GM12865 (cell line): ENCODE measurements at places on chromosomes 16 and 17.

GRCh38 chr17:17305281-17305801 lies 2.2 kb downstream of the NT5M start:
- DNase-seq = peak; percentile 87

DNA sequence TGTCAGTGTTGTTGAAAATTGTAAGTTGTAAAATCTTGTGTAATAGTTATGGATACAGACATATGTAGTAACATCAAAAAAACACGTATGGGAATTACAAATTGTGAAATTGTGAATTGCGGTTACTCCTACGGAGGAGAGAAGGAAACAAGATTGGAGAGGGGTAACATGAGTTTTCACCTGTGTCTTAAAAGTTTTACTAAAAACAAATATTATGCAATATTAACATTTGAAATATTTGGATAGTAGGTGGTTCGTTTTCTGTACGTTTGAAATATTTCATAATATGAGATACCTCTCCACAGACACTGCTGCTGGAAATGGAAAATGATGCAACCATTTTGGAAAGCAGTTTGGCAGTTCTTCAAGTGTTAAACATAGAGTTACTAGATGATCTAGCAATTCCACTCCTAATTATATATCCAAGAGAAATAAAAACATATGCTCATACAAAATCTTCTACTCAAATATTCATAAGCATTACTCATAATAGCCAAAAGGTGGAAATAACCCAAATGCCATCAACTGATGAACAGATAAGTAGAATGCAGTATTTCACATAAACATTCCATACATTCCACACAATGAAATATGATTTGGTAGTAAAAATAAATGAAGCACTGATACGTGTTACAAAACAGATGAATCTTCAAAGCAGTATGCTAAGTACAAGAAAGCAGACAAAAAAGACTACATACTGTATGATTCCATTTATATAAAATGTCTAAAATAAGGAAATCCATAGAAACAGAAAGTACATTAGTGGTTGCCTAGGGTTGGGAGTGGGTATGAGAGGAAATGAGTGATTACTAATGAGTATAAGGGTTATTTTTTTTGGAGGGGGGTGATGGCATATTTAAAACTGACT lies 40.7 kb upstream of the ABCA10 start:
- no peak for DNase-seq

DNA sequence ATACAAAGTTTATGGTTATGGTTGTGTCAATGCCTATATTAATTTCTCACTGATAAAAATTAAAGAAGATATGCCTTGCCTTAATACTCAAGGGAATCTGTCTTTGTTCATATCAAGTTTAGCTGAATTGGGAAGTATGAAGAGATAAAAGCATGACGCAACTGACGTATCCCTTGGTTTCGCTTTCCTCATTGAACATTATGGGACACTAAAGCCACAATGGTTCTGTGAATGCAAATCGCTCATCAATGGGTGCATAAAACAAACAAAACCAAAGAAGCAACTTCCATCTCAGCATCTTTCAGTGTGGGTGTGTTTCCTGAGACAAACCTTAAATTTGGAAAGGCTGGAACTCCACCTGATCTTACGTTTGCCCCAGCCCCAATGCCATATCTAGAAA lies 108.2 kb downstream of the NPIPB5 start:
- DNase-seq = no peak

DNA sequence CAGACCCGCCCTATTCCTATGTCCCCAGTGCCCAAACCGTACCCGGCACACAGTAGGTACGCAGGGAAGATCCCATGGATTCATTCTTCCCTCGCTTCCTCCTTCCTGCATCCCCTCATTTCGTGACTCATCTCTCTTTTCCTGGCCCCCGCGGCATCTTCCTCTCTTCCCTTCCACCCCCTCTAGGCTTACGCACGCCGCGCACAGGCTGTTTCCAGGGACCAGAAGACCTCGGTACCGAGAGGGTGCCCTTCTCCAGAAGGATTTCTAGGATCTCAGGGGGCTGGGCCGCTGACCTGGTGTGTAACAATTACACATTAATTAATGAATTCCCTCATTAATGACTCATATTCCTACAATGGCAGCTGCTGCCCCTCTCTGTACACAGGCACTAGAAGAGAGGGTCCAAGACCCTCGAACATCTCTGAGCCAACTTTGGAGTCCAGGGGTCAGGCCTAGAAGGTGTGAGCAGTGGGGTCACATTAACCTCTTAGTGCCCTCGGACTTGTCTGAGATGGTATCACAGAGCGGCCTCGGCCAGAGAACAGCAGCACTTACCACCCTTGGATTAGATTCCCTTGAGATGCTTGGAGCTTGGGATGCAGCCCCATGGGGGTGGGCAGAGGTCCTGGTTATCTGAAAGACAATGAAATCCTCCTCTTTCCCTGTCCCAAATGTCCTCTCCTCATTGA lies 16.8 kb upstream of the PLLP start:
- no peak for DNase-seq

DNA sequence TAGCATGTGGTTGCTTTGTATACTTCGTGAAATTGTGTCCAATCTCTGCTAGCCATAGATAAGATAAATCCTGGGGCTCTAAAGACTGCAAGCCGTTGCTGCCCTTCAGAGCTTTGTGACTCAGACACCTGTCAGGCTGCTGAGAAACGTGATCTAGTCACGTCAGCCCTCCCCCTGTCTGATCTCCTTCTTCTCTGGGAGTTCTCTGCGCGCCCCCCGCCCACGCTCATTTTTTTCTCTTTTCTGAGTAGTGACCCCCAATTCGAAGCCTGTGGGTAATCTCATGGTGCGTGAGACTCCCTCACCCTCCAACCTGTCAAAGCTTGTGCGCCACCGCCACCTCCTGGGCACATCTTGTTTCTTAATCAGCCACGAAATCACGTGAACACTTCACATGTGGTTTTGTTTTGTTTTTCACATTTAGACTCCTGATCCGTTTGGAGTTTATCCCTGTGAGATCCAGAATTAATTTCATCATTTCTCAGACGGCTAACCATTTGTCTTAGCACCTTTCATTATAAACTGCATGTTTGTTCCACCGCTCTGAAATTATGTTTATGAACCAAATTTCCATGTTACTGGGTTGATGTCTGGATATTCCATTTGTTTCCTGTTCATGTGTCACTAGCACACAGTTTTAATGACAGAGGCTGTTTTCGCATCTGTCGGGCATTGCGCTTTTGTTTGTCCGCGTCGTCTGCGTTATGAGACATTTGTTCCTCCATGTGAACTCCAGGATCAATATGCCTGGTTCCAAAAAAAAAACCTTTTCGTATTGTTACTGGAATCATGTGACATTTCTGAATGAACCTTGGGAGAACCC lies 977 bp upstream of the ZNF778 start:
- DNase-seq = peak; percentile 84

- peak; percentile 93 for DNase-seq
Measured at GRCh38 chr16:11297492-11298142, 16.5 kb upstream of the PRM1 start.

DNA sequence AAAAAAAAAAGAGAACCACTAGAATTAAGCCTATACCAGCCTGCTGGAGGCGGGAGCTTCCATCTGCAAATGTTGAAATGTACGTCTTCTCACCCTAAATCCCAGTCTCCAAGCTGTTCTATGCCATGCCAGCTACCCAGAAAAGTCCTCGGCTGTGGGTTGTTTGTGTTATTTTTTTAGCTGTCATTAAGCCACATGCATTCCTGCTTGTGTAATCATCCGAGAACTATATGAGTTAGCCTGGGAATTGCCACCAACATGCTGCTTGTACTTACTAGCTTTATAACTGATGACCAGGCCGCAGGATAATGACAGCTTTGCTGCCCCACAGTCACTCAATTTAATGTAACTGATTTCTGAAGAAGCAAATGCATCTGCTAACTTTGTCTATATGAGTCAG lies 313.9 kb upstream of the SALL1 start:
- DNase-seq = no peak
